ENCODE measurements at places on chromosomes 13 and 19.

DNA sequence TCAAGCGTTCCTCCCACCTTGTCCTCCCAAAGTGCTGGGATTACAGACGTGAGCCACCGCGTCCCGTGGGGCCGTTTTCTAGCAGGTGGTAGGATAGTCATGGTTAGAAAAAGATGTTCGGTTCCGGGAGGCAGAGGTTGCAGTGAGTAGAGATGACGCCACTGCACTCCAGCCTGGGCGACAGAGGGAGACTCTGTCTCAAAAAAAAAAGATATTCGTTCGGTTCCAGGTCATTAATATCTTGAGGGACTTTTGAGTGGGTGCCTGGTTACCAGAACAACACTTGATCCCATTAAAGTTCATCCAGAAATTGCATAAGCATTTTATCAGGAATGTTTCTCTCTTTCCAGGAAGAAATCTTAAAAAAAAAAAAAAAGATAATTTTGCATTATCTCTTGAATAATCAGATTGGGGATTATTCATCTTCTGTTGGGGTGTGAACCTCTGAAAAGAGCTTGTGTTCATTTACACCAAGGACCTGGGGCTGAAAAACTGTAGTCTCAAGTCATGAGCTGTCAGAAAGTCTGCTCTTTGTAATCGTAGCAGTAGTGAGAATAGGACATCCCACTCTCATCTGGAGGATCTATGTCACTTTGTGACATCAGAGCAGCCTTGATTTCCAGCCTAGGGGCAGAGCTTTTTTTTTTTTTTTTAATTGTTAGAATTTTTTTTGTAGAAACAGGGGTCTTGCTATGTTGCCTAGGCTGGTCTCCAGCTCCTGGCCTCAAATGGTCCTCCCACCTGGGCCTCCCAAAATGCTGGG, 1.0 kb upstream of the ETHE1 start:
- H3K27me3 ChIP-seq: no peaks in the 10 kb centered on the region
- peak; percentile 29 for DNase-seq
- H3K36me3 ChIP-seq: peaks cover 1% of the 10 kb centered on the region
- H3K4me1 ChIP-seq: peaks cover 30% of the 10 kb centered on the region

- H3K27ac ChIP-seq: no peak overlapping the region
- peaks cover 4% of the 10 kb centered on the region for H3K27me3 ChIP-seq
- DNase-seq: no peak
- no peaks in the 10 kb centered on the region for H3K4me1 ChIP-seq
- no peaks in the 10 kb centered on the region for H3K36me3 ChIP-seq
These were observed 201.0 kb upstream of the RXFP2 start for GRCh38 chr13:31538067-31539042.

GRCh38 chr19:29810504-29810871, 1.3 kb upstream of the CCNE1 start:
- H3K4me1 ChIP-seq: peaks cover 19% of the 10 kb centered on the region
- H3K36me3 ChIP-seq: peaks cover 18% of the 10 kb centered on the region
- DNase-seq: peak; percentile 18
- peak overlapping the region; percentile 82 for H3K4me3 ChIP-seq
- peak overlapping the region; percentile 93 for H3K27ac ChIP-seq
- no peaks in the 10 kb centered on the region for H3K27me3 ChIP-seq

DNA sequence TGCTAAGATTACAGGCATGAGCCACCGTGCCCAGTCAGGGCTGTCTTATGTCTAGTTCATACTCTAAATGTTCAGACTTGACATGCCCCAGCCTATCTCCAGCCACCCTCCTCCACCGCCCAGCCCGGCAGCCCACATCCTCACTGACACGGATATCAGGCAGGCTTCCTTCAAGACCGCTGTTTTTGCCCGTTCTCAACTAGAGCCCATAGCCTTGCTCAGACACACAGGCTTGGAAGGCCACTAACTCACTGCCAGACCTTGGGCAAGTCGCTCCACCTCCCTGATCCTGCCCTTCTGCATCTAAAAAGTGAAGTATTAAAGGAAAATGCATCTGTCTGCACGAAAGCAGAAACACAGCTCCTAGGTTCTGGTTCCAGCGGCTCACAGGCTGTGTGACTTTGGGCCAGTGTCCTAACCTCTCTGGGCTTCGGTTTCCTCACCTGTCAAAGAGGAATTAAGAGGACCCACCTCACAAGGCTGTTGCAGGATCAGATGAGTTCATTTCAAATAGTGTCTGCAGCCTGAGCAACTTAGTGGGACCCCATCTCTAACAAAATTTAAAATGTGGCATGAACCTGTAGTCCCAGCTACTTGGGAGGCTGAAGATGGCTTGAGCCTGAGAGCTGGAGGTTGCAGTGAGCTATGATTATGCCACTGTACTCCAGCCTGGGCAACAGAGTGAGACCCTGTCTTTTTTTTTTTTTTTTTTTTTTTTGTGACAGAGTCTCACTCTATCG, 14.5 kb upstream of the CERS4 start:
- H3K4me3 ChIP-seq: peak overlapping the region; percentile 50
- H3K36me3 ChIP-seq: no peaks in the 10 kb centered on the region

GRCh38 chr19:39046037-39046821, 13.9 kb upstream of the FBXO27 start:
- H3K36me3 ChIP-seq: no peaks in the 10 kb centered on the region
- H3K4me3 ChIP-seq: no peak overlapping the region
- H3K27me3 ChIP-seq: no peaks in the 10 kb centered on the region
- no peak for DNase-seq

DNA sequence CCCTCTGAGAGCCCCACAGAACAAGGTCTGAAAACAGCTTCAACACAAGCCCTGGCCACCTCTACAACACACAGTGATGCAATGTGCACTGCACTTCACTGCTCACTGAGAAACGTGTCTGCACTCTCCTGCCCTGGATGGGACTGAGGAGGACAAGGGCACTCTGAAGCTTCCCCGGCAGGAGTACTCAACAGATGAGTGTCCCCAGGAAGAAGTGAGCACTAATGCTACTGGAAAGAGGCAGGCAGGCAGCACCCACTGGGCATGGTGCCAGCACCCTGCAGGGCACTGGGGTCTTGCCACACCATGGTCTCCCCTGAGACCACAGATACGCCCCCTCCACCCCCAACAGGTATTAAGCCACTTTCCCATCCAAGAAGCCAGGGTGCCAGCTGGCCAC, 17.7 kb upstream of the SLC35E1 start:
- no peak overlapping the region for H3K4me3 ChIP-seq
- DNase-seq: no peak
- H3K27ac ChIP-seq: peak overlapping the region; percentile 47

Data from activated CD8-positive, alpha-beta T cell treated with anti-CD3 and anti-CD28 coated beads for 36 hours (primary cell).